Germinal center (tissue), 1 donor: ENCODE measurements at places on chromosomes 12 and 14.

DNA sequence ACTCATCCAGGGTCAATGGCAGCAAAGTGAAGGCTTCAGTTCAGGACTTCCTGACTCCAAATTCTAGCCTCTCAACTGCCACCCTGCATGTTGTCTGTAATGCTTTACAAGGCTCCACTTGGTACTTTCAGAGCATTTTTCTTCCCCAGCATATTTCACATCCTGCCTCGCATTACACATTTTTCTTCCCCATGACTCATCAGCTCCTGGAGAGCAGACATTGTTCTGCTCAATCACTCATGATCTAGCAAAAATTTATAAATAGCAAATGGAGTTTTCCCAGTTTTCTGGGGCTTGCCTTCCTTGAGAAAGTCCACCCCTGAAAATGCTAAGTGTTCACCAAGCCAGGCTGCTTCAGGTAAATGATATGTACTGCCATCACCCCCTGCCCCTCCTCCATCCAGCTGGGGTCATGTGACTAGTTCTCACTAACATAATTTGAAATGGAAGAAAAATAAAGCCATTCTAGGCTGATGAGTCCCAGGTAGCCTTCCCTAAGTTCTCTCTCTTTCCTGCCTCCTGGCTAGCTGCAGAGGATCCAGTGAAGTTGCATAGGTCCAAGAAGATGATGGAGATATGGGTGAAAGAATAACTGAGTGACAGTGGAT, 69.4 kb downstream of the ARMH4 start:
- no peak for DNase-seq

GRCh38 chr14:51719955-51720354, 68.2 kb downstream of the FRMD6 start:
- no peak for DNase-seq

DNA sequence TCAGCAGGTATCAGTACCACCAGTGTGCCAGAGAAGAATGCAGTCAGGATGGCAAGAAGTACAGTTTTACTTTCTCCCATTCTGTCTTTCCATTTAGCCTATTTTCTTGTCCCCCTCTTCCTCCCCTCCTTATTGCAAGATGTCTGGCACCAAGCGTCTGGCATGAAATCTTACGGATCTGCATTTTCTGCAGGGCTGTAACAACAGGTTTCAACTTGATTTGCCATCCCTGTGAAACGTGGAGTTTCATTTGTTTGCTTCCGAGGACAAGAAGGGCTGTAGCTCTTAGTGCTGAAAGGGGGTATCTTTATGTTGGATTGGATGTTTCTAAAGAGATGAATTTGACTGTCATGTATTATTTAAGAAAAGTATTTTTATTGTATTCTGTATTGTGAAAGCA, 1110.6 kb downstream of the BCL11B start:
- DNase-seq = no peak

DNA sequence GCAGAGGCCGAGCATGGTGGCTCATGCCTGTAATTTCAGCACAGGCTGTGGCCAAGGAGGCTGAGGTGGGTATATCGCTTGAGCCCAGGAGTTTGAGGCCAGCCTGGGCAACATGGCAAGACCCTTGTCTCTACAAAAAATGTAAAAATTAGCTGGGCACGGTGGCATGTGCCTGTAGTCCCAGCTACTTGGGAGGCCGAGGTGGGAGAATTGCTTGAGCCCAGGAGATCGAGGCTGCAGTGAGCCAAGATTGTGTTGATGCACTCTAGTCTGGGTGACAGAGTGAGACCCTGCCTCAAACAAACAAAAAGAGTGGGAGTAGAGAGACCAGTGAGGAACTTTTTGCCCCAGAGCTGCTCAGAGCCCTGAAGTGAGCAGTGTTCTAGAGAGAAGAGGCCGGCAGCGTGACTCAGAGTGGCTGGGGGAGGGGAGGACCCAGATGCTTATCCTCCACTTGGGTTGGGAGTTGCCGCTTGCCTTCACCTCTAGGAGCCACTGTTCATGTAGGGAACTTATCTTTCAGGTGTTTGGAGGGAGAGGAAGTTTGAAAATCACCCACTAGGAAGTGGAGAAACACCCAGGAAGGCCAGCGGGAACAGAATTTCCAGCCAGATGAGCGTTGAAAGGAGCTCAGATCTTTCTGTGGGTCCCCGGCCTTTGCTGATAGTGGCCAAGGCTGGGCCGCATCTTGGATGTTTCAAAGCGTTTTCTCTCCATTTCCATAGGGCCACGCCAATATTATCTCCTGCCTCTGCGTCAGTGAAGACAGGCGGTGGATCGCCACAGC, 15.3 kb downstream of the CFAP251 start:
- no peak for DNase-seq
